Neural progenitor cell (in vitro differentiated cells): ENCODE measurements at places on chromosomes 6 and 20. TPM values are rescaled to one million over a fixed set of nuclear protein-coding genes. Genes with fewer than 3 reads are reported as not detected.

DNA sequence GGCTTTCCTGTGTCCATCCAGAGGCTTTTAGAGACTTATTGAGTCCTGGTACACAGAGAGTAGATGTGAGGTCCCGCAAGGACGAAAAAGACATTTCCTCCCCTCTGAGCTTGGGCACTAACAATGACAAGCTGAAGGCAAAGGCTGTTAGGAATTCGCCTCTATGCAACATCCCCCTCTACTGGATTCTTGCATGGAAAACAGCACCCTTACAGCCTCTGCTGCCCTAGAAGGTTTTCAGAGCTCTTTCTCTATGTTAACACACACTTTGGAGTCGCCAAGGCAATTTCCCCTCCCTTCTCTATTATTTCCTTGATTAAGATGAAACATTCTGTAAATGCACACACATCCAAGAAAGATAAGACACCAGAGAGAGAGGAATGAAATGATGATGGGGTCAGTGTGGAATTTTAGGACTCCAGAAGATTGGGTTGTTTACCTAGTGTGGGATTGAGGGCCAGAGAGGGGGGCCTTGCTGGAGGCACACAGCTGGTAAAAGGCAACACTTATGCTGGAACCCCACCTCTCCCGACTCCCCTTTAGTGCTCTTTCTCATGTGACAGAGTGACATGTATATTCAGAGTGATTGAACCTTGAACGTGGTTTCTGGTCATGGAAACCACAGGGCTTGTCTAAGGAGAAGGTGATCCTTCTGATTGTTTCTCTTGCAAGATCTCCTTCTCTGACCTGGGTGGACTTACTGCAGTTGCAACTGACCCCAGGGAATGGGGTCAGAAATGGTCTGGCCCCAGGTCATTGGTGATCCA is 300.7 kb downstream of the CLIC5 start:
- no peak overlapping the region for H3K4me3 ChIP-seq
- no peaks in the 10 kb centered on the region for H3K36me3 ChIP-seq
- peak; percentile 87 for DNase-seq
- H3K27ac ChIP-seq = no peak overlapping the region
- H3K27me3 ChIP-seq = no peaks in the 10 kb centered on the region

- no peak overlapping the region for H3K27ac ChIP-seq
- H3K4me1 ChIP-seq = no peaks in the 10 kb centered on the region
- H3K4me3 ChIP-seq = no peak overlapping the region
- DNase-seq = no peak
Observed at GRCh38 chr20:46464451-46464850, 48.9 kb downstream of the ZNF334 start.

DNA sequence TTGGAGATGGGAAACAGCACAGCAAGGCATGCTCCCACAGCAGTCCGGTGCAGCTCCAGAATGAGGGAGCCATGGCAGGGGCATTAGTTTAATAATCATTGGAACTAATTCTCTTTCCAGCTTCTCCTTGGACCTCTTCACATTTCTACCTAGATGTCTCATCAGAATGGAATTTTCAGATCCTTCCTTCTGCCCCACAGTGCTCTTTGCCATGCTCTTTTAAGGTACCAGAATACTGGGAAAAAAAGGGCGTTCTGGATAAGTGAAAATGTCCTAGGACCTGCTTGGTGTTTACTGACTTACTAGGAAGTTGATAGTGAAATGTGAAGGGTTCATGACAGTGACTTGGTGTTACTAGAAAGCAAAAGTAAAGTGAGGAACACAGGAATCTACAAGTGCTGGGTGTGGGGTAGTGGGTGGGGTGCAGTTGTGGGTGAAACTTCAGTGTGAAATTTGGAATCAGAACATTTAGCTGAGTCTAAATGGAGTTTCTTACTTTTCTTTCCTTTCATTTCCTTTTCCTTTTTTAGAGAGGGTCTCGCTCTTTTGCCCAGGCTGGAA is 207.1 kb downstream of the ARID1B start:
- no peak overlapping the region for H3K4me3 ChIP-seq
- no peaks in the 10 kb centered on the region for H3K36me3 ChIP-seq
- no peak overlapping the region for H3K27ac ChIP-seq
- H3K4me1 ChIP-seq = peaks cover 18% of the 10 kb centered on the region

- no peaks in the 10 kb centered on the region for H3K27me3 ChIP-seq
- H3K36me3 ChIP-seq = no peaks in the 10 kb centered on the region
- H3K27ac ChIP-seq = no peak overlapping the region
- no peak for DNase-seq
Observed at GRCh38 chr6:35069262-35069661, 71.9 kb downstream of the TCP11 start.

GRCh38 chr6:63259153-63259552 is 47.9 kb downstream of the FKBP1C start:
- no peaks in the 10 kb centered on the region for H3K36me3 ChIP-seq
- no peak overlapping the region for H3K4me3 ChIP-seq
- no peak for DNase-seq
- H3K27ac ChIP-seq = no peak overlapping the region

PRR18 gene
- 0.13 and 0.40 TPM in 2 replicates for total RNA-seq

DEF6 gene
- 0.17 and 0.19 TPM in 2 replicates for total RNA-seq
